KG1 (cell line): ENCODE measurements at places on chromosomes 16 and 17.

- DNase-seq = no peak
Measured at GRCh38 chr17:10702574-10702973, 5.2 kb downstream of the ADPRM start.

DNA sequence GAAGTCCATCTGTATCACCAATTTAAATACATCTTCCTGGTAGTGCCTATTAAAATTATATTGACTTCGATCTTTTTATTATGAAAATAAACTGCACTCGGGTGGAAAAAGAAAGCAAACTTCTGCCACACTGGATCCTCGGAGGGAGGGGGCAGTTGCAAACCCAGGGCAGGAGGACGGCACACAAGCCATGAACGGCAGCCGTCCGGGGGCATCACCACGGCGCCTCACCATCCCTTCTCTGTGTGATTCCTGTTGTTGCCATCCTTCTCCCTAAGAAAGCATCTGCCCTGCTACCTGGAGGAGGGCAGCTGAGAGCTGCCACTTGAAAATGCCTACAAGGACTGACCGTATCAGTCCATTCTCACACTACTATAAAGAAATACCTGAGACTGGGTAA lies 53.9 kb upstream of the ENPP7 start:
- no peak for DNase-seq

GRCh38 chr16:72372087-72373045 lies 200.4 kb upstream of the PMFBP1 start:
- DNase-seq = no peak

DNA sequence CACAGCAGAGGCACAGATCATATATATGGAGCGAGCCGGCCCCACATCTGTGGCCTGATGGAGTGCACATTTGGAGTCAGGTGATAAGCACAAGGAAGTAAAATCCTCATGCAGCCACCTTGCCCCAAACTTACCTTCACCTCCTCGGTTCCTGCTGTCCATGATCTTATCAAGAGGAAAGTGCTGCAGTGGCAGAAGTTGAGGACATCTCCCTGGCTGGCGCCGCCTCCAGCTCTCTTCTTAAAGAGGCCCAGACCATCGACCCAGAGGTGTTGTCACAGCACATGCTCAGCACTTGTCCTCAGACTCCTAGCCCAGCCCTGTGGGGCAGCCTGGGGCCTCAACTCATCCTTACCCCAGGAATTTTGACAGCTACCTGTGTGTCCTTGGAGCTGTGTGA lies 212.5 kb downstream of the CCDC182 start:
- DNase-seq = no peak

- no peak for DNase-seq
Measured at GRCh38 chr17:66445229-66445628, 142.8 kb downstream of the PRKCA start.

DNA sequence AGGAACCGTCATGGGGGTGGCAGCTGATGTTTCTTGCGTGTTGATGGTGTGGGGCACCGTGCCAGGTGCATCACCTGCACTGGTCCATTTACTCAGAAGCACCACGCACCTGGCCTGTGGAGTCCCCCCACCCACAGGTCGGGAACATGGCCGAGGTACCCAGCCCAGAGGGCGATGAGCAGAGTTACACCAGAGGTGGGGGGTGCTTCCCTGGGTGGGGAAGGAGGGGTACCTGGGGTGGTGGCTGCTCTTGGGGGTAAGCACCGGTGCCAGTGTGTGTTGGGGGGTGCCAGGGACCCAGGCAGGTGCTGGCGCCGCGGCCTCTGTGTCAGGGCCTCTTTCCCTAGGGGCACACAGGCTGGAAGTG lies 5.0 kb upstream of the ZNF750 start:
- DNase-seq = no peak

GRCh38 chr17:75925103-75925502 lies 15.7 kb downstream of the FBF1 start:
- no peak for DNase-seq

- DNase-seq = no peak
Measured at GRCh38 chr16:17328932-17329331, 141.8 kb downstream of the XYLT1 start.

DNA sequence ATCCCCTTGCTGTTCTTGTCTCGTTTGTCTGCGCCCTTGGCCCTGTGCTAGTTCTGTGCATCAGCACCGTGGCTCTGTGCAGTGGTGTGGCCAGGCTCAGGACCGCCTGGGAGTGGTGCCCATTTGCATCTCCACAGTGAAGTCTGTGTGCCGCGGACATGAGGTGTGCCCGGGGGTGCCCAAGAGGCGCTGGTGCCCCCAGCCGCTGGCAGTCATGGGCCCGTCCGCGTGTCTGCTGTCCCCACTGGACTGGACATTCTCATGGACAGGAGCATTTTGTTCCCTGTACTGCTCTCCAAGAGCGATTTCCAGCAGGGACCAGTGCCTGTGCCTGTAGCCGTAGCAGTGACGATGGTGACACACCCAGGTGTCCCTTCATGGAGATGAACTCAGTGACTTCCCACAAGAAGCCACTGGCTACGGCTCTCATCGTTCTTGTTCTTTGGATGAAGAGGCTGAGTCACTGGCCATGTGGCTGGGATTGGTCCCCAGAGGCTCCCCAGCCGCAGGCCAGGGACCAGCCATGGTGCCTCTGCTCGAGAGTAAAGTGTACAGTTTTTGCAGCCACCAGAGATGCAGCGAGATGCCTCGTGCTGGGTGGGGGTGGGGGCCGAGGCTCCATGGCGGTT lies 13.0 kb upstream of the MC1R start:
- no peak for DNase-seq

DNA sequence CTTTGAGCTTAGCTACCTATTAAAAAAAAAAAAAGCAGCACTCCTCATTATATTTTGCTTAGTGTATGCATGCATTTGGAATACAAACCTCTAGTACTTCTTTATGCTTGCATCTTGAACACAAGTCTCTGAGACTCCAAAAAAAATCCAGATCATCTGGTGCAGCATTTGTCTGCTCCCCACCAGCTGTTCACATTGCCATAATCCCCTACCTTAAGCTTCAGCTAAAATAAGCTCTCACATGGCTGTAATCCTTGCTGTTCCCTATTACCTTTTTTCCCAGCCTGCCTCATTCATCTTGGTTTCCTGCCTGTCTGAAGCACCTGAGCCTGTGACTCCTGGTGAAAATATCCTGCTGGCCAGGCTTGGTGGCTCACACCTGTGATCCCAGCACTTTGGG lies 7.5 kb upstream of the NFATC2IP start:
- no peak for DNase-seq

- DNase-seq = no peak
Measured at GRCh38 chr17:4509401-4509800, 10.7 kb downstream of the SPNS2 start.

DNA sequence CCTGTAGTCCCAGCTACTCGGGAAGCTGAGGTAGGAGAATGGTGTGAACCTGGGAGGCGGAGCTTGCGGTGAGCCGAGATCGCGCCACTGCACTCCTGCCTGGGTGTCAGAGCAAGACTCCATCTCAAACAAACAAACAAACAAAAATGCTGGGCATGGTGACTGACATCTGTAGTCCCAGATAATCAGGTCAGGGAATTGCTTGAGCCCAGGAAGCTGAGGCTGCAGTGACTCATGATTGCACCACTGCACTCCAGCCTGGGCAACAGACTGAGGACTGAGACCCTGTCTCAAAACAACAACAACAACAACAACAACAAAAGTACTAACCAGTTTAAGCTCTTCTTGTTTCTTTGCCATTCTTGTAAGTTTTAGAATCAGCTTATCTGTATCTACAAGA lies 383.0 kb upstream of the PMFBP1 start:
- no peak for DNase-seq

DNA sequence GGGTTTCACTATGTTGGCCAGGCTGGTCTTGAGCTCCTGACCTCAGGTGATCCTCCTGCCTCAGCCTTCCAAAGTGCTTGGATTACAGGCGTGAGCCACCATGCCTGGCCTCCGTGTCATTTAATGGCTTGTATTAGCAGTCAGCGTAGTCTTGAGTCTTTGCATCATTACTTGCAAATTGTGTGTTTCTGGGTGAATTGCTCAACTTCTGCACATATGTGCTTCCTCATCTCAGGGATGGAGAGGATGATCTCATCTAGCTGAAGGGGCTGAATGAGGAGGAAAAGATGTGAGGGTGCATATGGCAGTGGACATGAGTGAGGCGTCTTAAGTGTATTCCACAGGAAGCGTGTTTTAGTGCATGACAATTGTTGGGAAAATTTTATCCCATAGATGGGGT lies 155.8 kb downstream of the SNX29 start:
- no peak for DNase-seq

- peak; percentile 24 for DNase-seq
Measured at GRCh38 chr17:27635275-27635823, 4.4 kb downstream of the LGALS9 start.

- DNase-seq = no peak
Measured at GRCh38 chr17:8806926-8807550, 7.9 kb upstream of the MFSD6L start.

- no peak for DNase-seq
Measured at GRCh38 chr17:43169561-43170139, 1.4 kb upstream of the NBR1 start.

- DNase-seq = no peak
Measured at GRCh38 chr16:85479972-85480726, 133.0 kb upstream of the GSE1 start.

- no peak for DNase-seq
Measured at GRCh38 chr16:28292731-28293600, 641 bp downstream of the SBK1 start.

- DNase-seq = no peak
Measured at GRCh38 chr16:62137996-62138395, 101.8 kb upstream of the CDH8 start.

DNA sequence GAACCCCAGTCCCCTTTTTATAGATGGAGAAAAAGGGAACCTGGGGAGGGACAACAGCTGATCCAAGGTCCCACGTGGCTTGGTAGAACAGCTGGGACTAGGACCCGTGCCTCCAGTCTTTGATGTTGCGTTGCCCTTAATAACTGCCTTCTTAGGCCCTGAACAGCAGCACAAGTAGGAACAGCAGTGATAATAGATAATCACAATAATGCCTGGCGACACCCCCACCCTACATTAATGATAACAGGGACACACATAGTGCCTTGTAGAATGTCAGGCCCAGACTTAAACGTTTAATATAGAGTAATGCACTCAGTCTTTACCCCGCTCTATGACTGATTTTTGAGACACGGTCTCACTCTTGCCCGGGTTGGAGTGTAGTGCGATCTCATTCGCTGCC lies 96.4 kb downstream of the ABCC6 start:
- no peak for DNase-seq

DNA sequence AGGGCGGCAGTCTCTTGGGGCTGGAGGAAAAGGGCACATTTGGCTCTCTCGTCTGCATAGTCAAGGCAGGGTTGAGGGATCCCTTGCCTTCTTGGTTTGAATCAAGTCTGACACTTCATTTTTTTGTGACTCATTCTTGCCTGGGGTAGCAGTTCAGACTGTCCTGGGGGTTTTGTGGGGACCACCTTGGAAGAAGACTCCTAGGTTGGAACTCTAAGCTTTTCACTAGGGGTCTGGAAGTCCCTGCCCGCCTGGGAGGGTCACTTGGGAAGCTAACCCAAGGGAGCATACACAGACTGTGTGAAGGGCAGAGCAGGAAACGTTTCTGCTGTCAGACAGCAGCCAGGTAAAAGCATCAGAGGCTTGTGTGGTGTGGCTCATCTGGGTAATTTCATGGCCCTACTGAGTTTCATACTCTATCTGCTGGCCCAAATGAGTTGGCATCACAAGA lies 11.3 kb downstream of the YPEL2 start:
- no peak for DNase-seq

- no peak for DNase-seq
Measured at GRCh38 chr17:65856865-65857264, 295.4 kb upstream of the AXIN2 start.

DNA sequence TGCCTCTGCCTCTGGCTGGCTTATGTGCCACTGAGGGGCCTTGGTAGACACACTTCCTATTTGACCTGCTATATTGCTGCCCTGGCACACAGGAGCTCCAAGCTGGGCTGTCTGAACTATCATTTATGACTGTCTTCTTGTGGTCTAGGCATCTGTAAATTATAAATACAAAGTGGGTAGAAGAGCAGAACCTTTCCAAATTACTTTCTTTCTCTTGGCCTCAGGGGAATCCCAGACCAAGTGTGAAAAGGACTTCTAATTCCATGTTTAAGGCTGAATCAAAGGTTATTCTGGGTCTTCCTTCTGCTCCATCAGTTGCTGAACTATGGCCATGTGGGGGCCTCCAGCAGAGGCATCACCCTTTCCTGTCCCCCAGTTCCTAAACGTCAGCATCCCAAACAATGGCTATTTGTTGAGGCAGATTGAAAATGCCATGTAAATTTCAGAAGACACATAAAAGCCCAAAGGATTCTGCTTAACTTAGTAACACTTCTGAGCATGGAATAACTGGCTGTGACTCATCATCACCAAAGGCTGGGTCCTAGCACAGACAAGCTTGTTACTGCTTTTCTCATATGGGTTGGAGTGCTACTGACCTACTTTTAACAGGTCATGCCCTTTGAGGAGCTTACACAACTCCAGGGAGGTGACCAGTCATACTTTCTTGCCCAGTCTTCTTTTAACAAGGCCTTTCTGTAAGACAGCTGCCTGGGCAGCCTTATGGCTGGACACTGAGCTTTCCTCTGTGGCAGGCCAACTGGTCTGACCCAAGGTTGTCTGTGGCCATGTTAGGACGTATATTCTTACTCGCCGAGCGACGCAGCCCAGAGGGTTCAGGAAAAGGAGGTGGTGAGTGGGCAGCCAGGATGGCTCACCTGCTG lies 154.8 kb downstream of the VPS53 start:
- DNase-seq = no peak

- DNase-seq = no peak
Measured at GRCh38 chr17:60231691-60232090, 81.9 kb downstream of the CA4 start.

DNA sequence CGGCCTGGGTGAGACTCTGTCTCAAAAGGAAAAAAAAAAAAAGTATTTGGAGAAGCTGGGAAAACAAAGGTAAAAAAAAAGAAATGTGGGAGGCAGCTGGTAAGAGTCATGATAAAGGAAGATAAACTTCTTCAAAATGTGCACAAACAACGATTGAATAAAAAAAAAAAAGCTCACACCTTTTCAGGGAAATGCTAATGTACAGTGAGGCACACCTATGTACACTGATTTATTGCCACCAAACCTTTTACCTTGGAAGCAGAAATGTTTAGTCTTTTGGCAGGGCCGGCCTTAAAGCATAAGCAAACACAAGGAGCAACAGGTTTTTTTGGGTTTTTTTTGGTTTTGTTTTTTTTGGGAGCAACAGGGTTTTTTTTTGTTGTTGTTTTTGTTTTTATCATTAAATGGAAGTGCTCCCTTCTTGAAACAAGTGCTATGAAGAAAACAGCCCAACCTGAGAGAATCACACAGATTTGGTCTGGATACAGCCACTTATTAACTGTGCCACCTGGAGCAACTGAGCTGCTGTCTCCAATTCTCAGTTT lies 29.8 kb upstream of the KCNJ2 start:
- DNase-seq = no peak

- no peak for DNase-seq
Measured at GRCh38 chr17:74703311-74703710, 9.4 kb downstream of the CD300LF start.

- DNase-seq = no peak
Measured at GRCh38 chr16:28166394-28167208, 45.2 kb downstream of the XPO6 start.

- no peak for DNase-seq
Measured at GRCh38 chr16:54510685-54511221, 224.2 kb upstream of the IRX3 start.

- DNase-seq = no peak
Measured at GRCh38 chr16:29900888-29901606, 759 bp downstream of the ASPHD1 start.
